ENCODE measurements at places on chromosomes 1 and 21.

DNA sequence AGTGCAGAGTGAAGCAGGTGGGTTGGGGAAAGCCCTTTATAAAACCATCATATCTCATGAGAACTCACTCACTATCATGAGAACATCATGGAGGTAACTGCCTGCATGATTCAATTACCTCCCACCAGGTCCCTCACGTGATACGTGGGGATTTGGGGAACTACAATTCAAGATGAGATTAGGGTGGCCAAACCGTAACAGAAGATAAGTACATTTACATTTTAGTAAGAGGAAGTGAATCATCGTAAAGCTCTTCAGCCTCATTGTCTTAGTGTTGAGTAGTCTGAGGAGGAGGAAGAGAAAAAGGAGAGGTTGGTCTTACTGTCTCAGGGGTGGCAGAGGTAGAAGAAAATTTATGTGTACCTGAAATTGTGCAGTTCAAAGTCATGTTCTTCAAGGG lies 1053.4 kb upstream of the ADGRL4 start:
- DNase-seq, result no peak

- DNase-seq, result no peak
Measured at GRCh38 chr1:12185036-12185917, 18.5 kb downstream of the TNFRSF1B start.

DNA sequence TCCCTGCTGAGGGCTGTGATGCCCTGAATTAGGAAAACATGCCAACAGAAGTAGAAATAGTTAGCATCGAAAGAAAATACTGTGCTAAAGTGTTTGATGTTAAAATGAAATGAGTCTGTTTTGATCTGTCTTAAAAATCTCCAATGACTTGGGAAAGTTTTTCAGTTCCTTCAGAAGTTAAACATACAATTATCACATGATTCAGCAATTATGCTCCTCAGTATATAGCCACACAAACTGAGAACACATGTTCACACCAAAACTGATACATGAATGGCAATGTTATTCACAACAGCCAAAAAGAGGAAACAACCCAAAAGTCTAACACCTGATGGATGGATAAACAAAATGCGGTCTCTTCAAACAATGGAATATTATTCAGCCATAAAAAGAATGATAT lies 130.6 kb downstream of the PTPN14 start:
- no peak for DNase-seq

GRCh38 chr1:170032531-170033280 lies 41.8 kb downstream of the KIFAP3 start:
- DNase-seq, result peak; percentile 76

GRCh38 chr21:45376459-45377324 lies 28.3 kb upstream of the COL18A1 start:
- peak; percentile 38 for DNase-seq

GRCh38 chr1:150720098-150720497 lies 597 bp downstream of the HORMAD1 start:
- DNase-seq, result no peak

GRCh38 chr21:15003463-15004135 lies 61.2 kb downstream of the NRIP1 start:
- DNase-seq, result no peak

- DNase-seq, result no peak
Measured at GRCh38 chr1:1920057-1920607, 1.1 kb upstream of the TMEM52 start.

DNA sequence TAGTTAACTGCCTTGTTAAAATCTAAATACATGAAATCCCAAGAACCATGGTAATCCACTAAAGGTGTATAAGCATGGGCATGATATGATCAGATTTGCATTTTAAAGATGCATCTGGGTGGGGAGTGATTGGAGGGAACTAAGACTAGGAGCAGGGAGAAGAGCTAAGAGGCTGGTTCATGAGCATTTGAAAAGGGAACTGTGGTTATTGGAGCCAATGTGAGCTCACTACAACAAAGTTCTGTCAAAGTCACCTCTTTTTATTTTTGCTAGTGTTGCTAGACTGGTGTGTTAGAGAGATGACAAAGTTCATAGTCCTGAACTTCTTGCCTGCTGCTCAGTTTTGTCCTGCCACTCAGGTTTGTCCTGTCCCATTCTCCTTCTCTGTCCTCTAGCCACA lies 67.1 kb upstream of the LRRC8D start:
- no peak for DNase-seq

- no peak for DNase-seq
Measured at GRCh38 chr1:39294531-39294930, 90.0 kb downstream of the MACF1 start.

DNA sequence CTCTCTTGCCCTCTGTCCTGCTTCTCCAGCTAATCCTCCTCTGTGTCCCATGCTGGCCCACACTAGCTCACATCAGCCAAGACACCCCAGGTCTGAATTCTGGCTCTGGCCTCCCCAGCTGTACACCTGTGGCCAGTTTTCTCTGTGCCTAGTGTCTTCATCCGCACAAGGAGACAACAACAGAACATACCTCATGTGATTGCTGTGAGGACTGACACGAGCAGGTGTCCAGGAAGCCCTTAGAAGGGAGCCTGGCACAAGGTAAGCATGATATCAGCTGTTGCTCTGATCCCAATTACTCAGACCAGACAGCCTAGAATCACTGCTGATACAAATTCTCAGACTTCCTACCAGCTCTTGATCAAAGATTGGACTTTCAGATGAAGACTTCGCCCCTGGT lies 71.2 kb upstream of the GJB5 start:
- no peak for DNase-seq

DNA sequence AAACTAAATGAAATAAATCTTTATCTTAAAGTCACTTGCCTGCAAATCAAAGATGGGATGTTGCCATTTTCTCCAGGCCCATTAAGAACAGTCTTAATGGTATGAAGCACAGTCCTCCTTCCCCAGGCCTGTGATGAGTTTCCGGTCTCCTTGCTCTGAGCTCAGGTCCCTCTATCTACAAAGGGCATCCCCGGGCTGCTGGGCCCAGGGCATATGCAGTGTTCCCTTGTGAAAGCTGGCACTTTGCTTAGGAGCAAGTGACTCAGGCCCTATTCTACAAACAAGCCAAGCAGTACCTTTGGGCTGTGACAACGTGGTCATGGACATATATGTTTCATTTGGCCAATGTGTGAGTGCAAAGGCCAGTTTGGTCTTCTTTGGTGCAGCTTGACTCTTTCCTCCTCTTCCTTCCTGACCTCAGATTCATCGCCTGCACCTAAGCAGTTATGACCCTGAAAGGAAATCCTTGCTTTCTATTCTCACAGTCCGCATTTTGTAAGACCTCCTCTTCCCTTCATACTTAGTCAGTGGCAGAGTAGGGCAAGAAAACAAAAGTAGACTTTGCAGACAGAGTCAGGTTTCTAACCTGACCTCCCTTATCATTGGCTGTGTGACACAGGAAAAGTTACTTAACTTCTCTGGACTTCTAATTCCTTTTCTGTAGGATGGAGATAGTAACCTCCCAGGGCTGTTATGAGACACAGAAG lies 109.5 kb downstream of the ERG start:
- no peak for DNase-seq

DNA sequence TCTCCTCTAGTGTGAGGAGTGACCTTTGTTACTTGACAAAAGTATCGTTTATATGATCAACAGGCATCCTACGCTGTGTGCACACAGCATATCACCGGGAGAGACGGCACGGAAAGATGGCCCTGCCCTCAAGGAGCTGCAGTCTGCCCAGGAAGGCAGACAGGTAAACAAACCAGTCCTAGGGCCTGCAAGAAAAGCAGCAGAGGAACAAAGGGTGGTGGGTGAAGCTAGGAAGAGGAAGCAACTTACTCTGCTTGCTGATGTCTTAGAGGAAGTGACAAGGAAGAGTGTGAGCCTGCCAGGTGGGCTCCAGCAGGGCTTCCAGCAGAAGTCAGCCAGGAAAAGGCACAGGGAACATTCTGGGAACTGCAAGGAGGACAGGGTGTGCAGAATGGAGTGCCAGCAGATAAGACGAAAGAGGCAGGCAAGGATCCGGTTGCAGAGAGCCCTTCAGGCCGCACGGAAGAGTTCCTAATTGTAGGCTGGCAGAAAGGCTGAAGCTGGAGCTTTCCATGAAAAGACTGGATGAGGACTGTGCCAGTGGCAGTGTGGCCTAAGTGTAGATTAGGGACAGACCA lies 106.7 kb downstream of the SLC45A1 start:
- DNase-seq, result no peak

DNA sequence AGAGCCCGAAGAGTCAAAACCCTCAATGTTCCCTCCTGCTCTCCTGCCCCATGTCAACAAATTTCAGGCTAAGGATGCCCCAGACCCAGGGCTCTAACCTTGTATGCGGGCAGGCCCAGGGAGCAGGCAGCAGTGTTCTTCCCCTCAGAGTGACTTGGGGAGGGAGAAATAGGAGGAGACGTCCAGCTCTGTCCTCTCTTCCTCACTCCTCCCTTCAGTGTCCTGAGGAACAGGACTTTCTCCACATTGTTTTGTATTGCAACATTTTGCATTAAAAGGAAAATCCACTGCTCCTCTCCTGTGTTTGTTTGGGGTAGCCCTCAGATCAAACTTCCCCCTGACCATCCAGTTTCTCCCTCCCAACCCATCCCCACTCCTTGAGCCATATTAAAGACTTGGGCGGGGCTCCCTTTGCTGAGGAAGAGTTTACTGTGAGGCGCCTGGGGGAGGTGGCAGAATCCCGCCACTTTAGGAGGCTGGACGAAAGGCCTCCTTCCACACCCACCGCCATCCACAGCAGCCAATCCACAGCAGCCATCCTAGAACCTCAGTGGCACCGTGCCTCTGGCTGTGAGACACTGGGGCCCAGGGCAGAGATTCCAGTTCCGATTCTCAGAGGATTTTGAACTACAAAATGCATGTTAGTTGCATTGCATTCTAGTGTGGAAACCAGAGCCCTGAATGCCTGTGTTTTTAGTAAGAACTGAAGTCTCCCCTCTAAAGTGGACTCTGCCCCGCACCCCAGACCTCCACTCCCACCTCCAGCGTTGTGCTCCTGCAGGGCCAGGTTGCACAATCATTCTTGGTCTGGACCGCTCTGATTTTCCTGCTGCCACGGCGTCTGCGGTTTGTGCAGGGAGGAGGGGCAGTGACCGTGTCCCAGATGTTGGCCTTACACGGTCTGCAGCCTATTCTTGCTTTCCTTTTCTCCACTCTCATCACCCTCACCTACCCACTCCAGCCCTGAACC lies 3.0 kb downstream of the OLFML3 start:
- DNase-seq, result peak; percentile 87

- DNase-seq, result peak; percentile 95
Measured at GRCh38 chr1:77683160-77684148, 996 bp upstream of the ZZZ3 start.

DNA sequence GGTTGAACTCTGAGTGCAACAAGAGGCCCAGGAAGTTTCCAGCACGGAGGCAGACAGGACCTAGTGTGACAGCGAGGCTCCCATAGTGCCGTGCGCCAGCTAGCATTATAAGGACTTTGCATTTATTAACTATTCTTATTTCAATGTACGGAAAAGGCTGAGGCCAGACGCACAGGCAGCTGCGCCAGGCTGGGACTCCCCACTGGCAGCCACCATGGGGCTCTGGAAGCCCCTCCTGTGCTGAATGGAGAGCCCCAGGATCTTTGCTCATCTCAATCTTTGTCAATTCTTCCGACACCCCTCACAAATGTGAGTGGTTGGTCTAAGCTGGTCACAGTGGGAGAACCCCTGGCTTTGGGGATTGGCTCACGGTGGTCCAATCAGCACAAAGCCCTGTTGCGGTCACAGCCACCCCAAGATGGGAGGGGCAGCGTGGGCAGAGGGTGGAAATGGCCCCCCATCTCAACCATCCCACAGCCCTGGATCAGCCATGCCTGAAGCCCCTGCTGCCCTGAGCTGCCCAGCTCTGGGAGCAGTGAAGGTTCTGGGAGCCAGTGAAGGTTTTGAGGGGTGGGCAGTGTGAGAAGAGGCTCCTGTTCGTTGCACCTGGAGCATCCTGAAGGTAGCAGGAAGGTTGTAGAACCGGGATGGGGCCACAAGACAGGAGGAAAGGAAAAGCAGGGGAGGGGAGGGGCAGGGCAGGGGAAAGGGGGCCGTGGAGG lies 59.5 kb upstream of the ADARB1 start:
- DNase-seq, result no peak

DNA sequence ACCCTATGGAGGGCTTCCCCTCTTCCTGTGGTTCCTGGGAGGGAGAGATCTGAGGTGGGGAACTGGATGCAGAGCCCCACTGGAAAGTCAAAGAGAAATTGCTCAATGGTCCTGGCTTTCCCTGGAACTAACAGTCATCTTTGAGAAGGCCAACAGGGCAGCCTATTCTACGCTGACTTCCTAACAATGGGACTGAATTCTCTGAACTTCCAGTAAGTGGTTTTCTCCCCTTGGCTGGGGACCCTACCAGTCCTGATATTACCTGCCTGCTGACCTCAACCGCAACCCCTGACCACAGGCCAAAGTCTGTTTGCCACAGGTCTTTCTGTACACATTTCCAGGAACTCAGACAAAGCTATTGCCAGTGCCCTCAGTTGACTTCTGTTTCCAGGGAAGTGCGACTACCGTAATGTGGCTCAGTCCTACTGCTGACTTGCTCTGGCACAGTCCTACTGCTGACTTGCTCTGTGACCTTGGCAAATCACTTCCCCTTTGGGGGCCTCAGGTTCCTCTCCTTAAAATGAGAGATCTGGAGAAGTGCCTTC lies 55.3 kb downstream of the C8B start:
- no peak for DNase-seq

GRCh38 chr1:27538793-27539192 lies 48.8 kb upstream of the WASF2 start:
- DNase-seq, result peak; percentile 91

GRCh38 chr1:113217447-113218208 lies 144.6 kb downstream of the LRIG2 start:
- no peak for DNase-seq

DNA sequence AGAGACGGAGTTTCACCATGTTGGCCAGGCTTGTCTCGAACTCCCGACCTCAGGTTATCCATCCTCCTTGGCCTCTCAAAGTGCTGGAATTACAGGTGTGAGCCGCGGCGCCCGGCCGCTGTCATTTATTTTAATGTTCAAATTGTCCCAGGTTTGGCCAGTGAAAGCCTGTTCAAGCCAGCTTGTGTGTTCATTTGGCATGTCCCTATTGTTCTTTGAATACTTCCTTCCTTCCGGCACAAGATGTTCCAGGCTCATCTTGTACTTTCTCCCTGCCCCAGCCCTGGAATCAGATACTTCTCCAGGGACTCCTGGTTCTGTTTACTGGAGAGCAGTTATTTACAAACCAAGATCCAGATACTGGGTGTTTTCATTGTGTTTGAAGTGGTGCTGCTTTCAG lies 37.0 kb downstream of the ZBTB8B start:
- DNase-seq, result no peak

DNA sequence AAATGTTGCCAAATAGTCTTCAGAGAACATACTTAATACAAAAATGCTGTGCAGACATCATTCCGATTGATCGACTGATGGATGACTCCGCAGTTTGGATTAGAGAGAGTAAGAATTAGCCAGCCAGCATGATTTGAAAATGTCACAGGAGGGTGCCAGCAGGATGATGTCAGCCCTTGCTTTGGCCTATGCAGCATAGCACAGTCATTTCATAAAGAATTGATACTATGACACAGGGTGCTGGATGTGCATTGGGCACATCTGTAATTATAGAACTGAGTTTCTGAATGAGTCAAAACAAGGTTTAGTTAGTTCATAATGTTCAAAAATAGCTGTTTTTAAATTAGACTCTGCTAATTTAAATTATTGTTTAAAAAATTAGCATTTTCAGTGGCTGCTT lies 21.6 kb upstream of the TRAF5 start:
- peak; percentile 48 for DNase-seq

GRCh38 chr1:211559222-211560010 lies 19.5 kb downstream of the SLC30A1 start:
- no peak for DNase-seq
